CD4-positive, CD25-positive, alpha-beta regulatory T cell (primary cell): ENCODE measurements at places on chromosomes 5 and 9. TPM values are rescaled to one million over a fixed set of nuclear protein-coding genes. Genes with fewer than 3 reads are reported as not detected.

- no peaks in the 10 kb centered on the region for H3K36me3 ChIP-seq
- H3K27ac ChIP-seq, result no peak overlapping the region
- no peak overlapping the region for H3K4me3 ChIP-seq
- DNase-seq, result no peak
Measured at GRCh38 chr5:34676416-34676815, 20.3 kb downstream of the RAI14 start.

DNA sequence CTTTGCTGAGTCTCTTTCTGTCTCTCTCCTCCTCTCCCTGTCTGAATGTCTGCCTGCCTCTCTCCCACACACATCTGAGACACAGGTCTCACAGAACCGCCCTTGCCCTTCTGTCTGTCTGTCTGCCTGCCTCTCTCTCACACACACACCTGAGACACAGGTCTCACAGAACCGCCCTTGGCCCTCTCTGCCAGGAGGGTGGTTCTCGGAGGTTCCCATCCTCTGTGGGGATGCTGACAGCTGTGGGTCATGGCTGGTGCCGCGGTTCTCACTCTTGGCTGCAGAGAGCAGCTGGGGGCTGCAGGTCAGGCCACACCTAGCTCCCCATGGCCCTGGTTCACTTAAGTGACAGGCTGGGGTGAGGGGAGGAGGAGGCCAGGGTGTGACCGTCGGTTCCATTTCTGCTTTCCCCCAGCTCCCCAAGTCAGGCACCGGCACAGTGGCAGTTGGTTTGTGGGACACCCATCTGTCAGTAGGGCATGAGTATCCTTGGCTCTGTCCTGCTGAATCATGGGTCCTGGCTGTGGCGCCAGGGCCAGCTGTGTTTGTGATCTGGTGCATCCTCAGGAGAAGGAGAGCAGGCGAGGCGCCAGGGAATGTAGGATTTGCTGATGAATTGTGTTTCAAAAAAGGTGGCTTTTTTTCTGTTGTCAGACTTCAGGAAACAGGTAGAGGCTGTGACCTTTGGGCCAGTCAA, 42.3 kb upstream of the CLPTM1L start:
- H3K36me3 ChIP-seq, result no peaks in the 10 kb centered on the region
- peaks cover 16% of the 10 kb centered on the region for H3K4me1 ChIP-seq
- peak overlapping the region; percentile 91 for H3K27ac ChIP-seq
- no peak overlapping the region for H3K4me3 ChIP-seq

GRCh38 chr5:76527685-76528161, 95.5 kb downstream of the F2RL2 start:
- H3K27me3 ChIP-seq, result no peaks in the 10 kb centered on the region
- peak; percentile 33 for DNase-seq
- H3K36me3 ChIP-seq, result peaks cover 2% of the 10 kb centered on the region
- H3K4me1 ChIP-seq, result peaks cover 36% of the 10 kb centered on the region

DNA sequence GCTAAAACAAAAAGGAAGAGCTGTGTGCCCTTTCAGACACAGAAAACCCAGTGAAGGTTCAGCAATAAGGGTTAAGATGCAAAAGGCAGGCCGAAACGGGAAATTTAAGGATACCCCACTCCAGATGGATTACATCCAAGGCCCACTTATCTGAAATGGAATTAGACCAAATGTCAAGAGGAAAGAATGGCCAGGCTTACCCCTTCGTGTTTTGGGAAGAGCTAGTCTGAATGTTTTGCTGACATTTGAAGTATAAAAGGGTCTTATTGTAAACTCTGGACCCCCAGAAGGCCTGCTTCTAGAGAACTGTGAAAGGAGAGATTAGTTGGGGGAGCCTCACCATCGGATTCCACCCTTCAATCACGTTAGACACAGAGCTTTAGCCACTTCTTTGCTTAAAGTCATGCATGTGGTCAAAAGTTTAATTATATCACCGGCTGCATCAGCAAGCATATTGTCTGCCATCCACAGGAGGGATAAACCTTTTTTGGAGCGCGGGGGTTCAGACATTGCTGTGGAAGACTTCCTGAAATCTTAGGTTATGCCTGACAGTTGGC, 93.3 kb downstream of the EFNA5 start:
- H3K27me3 ChIP-seq, result peaks cover 7% of the 10 kb centered on the region
- H3K4me1 ChIP-seq, result no peaks in the 10 kb centered on the region
- no peak overlapping the region for H3K27ac ChIP-seq
- no peak for DNase-seq

BRINP1 gene
- not detected for total RNA-seq

- no peaks in the 10 kb centered on the region for H3K4me1 ChIP-seq
- H3K4me3 ChIP-seq, result no peak overlapping the region
- no peak for DNase-seq
Measured at GRCh38 chr5:19196631-19197030, 791.4 kb downstream of the CDH18 start.

DNA sequence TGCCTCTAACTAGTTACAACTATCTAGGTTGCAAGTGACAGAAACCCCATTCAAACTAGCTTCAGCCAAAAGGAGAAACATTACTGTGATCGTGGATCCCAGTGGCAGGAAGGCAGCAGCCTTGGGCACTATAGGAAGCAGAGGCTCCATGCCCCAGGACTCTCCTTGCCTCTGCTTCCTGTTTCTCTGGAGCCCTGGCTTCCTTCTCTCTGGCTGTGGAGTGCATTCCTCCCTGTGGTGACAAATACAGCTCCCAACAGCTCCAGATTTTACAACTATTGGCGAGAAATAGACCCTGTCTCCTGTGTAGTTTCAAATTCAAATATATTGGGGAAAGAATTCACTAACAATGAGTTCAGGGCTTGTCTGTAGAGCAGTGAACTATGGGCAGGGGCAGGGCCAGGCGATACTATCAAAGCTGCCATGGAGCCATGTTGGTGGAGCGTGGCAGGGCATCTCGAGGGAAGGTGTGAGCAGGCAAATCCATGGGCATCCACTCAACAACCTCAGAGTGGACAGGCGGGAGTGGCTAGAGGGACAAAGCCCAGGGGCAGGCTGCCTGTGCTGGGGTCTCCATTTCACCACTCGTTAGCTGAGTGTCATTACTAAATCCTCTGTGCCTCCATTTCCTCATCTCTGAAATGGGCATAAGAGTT, 189.5 kb downstream of the ERCC6L2 start:
- DNase-seq, result no peak
- H3K27me3 ChIP-seq, result peaks cover 4% of the 10 kb centered on the region
- no peak overlapping the region for H3K4me3 ChIP-seq
- H3K4me1 ChIP-seq, result no peaks in the 10 kb centered on the region

DNA sequence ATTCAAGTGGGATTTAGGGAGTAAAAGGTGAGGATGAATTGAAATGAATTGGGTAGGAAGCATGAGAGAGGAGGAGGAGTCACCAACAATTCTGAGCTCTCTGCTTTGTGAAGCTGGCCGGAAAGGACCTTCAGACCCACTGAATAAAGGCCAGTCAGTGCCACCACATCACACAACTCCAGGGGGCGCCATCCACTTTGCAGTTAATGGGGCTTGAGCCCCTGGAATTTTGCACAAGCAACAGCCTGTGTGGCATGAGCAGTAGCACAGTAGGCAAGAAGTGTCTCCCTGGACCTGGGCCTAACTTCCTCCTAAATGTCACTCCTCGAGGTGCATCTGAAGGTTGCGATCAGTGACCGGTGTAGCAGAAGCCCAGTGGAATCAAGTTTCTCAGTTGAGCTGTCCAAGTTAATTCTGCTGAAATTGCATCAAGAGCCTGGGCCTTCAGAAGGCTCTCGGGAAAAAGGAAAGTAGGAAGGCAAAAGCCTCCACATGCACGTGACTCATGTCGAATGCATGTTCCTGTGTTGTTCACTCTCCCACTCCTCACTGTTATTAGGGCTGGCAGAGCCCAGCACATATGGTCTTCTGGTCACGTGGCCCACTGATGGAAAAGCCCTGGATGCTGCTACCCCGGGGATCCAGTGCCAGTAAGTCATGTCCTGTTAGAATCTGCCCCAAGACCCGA, 27.8 kb upstream of the GLIS3 start:
- H3K4me1 ChIP-seq, result no peaks in the 10 kb centered on the region
- H3K4me3 ChIP-seq, result no peak overlapping the region

NUTM2G gene
- not detected for total RNA-seq

GRCh38 chr5:129113867-129114266, 19.3 kb downstream of the ISOC1 start:
- no peak for DNase-seq
- H3K27me3 ChIP-seq, result no peaks in the 10 kb centered on the region
- H3K4me1 ChIP-seq, result peaks cover 5% of the 10 kb centered on the region
- H3K27ac ChIP-seq, result peak overlapping the region; percentile 68

DNA sequence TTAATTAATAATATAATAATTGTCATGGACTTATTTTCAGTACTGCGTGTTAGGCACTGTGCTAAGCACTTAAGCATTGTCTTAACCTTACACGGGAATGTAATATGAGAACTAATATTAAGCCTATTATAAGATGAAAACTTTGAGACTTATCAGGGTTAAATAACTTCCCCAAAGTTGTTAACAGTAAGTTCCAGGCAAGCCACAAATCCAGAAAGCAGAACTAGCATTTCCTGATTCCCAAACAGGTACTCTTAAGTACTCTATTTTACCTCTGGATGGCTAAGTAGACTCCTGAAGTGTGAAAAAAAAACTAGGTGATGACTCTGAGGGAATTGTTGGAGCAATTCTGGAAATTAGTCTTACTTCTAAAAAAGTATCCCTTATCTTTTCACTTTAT, 23.8 kb downstream of the GABRG2 start:
- no peak for DNase-seq
- H3K4me3 ChIP-seq, result no peak overlapping the region
- H3K27me3 ChIP-seq, result no peaks in the 10 kb centered on the region
- no peaks in the 10 kb centered on the region for H3K36me3 ChIP-seq

- no peak overlapping the region for H3K27ac ChIP-seq
- H3K36me3 ChIP-seq, result no peaks in the 10 kb centered on the region
- H3K4me3 ChIP-seq, result no peak overlapping the region
Measured at GRCh38 chr9:129273136-129273895, 95.3 kb upstream of the IER5L start.

GRCh38 chr5:113050721-113051382, 74.3 kb downstream of the DCP2 start:
- H3K27ac ChIP-seq, result no peak overlapping the region
- H3K27me3 ChIP-seq, result no peaks in the 10 kb centered on the region
- no peak overlapping the region for H3K4me3 ChIP-seq
- DNase-seq, result no peak

DNA sequence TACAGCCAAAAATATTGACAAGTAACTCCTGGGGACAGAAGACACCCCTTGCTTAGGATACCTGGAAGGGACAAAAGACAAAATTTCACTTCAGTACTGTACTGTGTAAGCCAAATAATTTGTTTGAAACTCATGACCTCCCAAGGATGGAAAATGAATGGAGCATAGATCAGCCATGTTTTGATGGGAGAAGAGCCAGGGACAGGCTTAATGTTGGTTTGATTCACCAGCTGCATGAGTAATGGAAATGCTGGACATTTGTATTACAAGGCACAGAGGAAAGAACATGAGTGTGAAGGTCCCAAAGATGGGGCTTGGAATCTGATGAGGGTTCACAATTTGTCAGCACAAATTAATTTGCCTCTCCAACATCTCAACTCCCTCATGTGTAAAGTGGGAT, 122.8 kb downstream of the ENC1 start:
- H3K4me3 ChIP-seq, result no peak overlapping the region
- peaks cover 7% of the 10 kb centered on the region for H3K27me3 ChIP-seq
- H3K4me1 ChIP-seq, result no peaks in the 10 kb centered on the region
- H3K36me3 ChIP-seq, result no peaks in the 10 kb centered on the region
- DNase-seq, result no peak

- DNase-seq, result no peak
- H3K4me1 ChIP-seq, result no peaks in the 10 kb centered on the region
- H3K36me3 ChIP-seq, result no peaks in the 10 kb centered on the region
- H3K27me3 ChIP-seq, result no peaks in the 10 kb centered on the region
- no peak overlapping the region for H3K4me3 ChIP-seq
- H3K27ac ChIP-seq, result no peak overlapping the region
Measured at GRCh38 chr5:57698802-57699201, 216.2 kb upstream of the ACTBL2 start.

DNA sequence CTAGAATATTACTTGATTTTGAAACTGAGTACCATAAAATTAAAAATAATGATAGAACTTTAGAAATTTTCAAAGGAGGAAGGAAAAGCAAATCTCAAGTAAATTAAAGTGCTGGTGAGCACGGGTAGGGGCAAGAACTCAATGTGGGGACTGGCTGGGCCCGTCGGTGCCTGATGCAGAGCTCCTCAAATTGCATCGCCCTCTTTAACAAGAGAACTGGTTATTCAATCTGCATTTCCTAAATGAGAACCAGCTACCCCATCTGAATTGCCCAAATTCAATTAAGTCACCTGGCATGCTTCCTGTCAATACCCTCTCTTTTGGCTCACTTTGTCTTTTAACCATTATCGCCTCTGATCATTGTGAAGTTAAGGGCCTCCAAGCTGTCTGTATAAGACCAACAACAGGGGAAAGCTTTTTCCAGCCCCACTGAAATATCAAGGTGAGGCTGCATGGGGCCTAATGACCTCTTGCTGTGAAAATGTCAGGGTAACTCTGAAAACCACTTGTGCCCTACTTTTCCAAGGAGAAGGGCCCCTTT, 316.7 kb downstream of the SLIT3 start:
- no peak overlapping the region for H3K4me3 ChIP-seq
- H3K36me3 ChIP-seq, result no peaks in the 10 kb centered on the region
- no peaks in the 10 kb centered on the region for H3K27me3 ChIP-seq
- DNase-seq, result no peak

LVRN gene
- total RNA-seq, result not detected

SAXO1 gene
- total RNA-seq, result 0.30 TPM

GRCh38 chr5:8773046-8773615, 772.7 kb downstream of the SEMA5A start:
- no peaks in the 10 kb centered on the region for H3K27me3 ChIP-seq
- no peak overlapping the region for H3K4me3 ChIP-seq
- H3K27ac ChIP-seq, result no peak overlapping the region
- no peaks in the 10 kb centered on the region for H3K36me3 ChIP-seq

- no peak overlapping the region for H3K4me3 ChIP-seq
- no peaks in the 10 kb centered on the region for H3K36me3 ChIP-seq
- H3K27me3 ChIP-seq, result no peaks in the 10 kb centered on the region
- H3K27ac ChIP-seq, result no peak overlapping the region
Measured at GRCh38 chr9:98303633-98304125, 48.2 kb upstream of the TBC1D2 start.

- no peak overlapping the region for H3K4me3 ChIP-seq
- H3K4me1 ChIP-seq, result no peaks in the 10 kb centered on the region
- no peaks in the 10 kb centered on the region for H3K36me3 ChIP-seq
- no peak overlapping the region for H3K27ac ChIP-seq
- no peak for DNase-seq
Measured at GRCh38 chr9:84823421-84824271, 154.1 kb downstream of the NTRK2 start.

ZNF879 gene
- total RNA-seq, result 2.9 TPM

C9orf152 gene
- total RNA-seq, result not detected

DNA sequence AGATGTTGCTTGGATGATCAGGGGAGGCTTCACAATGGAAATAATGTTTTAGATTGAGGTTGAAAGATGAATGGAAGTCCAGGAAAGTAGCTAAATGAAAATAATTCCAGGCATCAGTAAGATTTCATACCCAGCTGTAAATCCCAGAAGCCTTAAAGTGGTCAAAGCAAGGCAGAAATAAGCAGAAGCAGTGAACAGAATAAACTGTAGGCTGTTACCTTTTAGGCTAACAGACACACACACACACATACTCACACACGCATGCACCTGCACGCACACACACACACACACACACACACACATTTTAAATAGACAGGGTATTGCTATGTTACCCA, 175.3 kb downstream of the WDR70 start:
- H3K27me3 ChIP-seq, result no peaks in the 10 kb centered on the region
- no peaks in the 10 kb centered on the region for H3K36me3 ChIP-seq

GRCh38 chr5:59259237-59259636, 634.3 kb downstream of the PDE4D start:
- no peaks in the 10 kb centered on the region for H3K4me1 ChIP-seq
- no peaks in the 10 kb centered on the region for H3K36me3 ChIP-seq
- no peak overlapping the region for H3K4me3 ChIP-seq
- no peak overlapping the region for H3K27ac ChIP-seq
